Fibroblast of villous mesenchyme (primary cell): ENCODE measurements at places on chromosomes 6 and 20.
A peak's percentile ranks its signal among the peaks of the same experiment; 100 is the strongest.

GRCh38 chr6:109239160-109239559, 143.1 kb downstream of the CD164 start:
- no peak for DNase-seq

DNA sequence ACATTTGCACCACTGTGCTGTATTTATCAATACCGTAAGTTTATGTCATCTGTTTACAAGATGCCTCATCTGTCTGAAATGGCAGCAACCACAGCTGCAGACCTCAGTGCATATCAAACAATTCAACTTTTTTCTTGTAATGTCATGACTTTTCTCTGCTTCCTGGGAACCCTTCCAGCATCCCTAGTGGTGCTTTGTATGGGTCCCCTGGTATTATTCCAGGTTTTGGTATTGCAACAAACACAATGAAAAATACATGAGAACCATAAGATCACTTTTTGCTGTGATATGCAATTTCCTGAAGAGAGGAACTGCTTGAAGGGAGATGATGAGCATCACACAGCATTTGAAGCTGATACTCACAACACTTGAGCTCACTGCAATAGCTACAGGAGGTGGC, 12.0 kb upstream of the TXNDC5 start:
- DNase-seq: peak; percentile 50

DNA sequence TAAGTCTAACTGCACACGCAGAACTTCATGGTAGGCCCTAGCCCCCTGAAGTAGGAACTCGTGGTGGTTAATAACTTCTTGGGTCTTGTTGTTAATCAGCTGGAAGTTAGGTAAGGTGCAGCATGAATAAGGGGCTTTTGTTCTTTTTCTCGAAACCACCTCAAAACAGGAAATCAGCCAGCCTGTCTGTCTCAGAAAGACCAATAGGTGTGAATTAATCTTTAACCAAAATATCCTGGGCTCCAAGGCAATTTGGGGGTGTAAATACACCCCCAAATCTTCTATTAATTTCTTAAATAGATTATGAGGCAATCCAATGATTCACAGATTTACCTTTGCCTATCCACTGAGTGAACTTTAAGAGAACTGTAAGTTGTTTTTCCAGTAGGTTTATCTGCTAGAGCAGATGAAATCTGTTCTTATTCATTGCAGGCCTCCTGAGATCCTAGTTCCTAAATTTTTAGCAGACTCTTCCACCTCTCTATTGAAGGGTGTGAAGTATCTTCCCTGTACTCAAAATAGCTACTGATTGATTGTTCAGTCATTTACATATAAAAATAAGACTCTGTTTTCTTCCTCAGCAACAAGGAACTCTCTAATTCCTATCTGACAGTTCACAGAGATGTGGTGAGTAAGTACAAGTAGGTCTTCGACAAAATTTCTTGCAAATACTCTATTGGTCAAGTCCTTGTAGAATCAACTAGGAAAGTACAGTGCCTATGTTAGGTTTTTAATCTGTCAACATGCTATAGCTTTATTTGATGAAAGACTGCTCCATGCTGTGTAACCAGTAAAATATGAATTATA, 427.1 kb upstream of the NOX3 start:
- DNase-seq: peak; percentile 18

- no peak for DNase-seq
These were observed 37.7 kb upstream of the SASH1 start for GRCh38 chr6:148304976-148305375.

DNA sequence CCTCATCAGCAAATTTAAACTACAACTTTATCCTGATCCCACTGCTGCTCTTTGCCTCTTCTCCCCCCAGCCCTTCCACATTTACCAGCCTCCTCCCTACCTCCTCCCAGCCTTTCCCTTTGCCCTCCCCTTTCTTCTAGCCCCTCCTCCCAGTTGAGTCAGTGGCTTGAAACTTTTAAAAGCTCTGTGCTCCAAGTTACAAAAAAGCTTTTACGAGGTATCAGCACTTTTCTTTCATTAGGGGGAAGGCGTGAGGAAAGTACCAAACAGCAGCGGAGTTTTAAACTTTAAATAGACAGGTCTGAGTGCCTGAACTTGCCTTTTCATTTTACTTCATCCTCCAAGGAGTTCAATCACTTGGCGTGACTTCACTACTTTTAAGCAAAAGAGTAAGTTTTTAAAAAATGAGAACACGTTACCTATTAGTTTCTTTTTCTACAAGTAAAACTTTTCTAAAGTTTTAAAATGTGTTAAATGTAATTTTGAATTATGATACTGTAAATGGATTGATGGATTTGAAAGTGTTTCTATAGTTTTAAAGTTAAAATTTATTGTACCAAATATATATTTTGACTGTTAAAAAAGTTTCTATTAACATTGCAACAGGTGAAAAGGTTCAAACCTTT, at the start of gene GJA1:
Gene GJA1, plus strand, starts transcription at position 203 of the 626 bp plus-strand sequence. CDS start 11,202 bp downstream, outside the sequence.
- peak; percentile 94 for DNase-seq

DNA sequence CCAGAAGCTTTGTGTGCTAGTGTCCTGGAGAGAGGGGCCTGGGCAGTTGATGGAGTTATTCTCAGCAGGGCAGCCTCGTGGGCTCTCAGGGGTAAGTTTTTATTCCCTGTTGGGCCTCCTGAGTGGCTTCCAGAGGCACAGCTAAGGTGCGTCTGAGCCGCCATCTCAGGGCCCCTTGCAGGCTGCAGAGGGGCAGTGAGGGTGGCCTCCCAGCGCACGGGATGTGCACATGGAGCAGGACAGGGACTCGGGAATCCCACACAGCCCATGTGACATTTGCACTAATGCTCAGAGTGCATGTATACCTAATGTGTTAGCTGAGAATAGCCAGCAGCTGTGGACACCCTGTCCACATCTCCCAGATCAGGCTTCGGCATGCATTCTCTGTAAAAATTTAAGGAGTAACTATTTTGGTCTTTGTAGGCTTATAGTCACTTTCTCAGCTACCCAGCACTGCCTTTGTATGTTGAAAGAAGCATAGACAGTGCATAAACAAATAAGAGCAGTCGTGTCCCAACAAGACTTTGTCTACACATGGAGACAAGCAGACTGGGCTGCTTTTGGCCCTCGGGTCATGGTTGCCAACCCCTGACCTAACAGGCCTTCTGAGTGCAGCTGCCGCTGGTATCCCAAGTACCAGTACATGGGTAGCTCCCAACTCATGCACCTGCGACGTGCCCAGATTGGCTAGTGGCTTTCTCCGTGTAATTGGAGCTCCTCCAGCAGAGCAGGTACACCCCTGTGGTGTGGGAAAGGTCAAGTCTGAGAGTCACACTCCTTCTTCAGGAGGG, 18.6 kb upstream of the CST9L start:
- no peak for DNase-seq

- DNase-seq: no peak
These were observed 537 bp downstream of the PRR3 start for GRCh38 chr6:30557683-30557981.

GRCh38 chr20:63950701-63951397, 5.4 kb downstream of the UCKL1 start:
- DNase-seq: no peak

DNA sequence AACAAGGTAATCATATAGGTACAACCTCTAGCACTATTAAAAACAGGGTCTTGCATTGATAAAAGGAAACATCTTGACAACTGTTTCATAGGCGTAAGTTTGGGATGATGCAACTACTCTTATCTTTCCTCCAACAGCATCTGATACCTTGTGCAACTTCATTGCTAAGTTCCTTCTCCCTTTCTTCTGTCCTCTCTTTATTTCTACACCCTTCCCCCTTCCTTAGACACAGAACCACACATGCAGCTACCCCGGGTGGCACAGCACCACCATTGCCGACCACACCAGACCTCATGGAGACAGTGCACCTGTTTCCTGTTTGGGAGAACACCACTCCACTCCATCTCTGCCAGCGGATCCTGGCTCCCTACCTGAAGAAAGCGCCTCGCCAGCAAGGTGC, 14.4 kb downstream of the MYB start:
- DNase-seq: peak; percentile 10

GRCh38 chr20:11168026-11168425, 494.2 kb upstream of the JAG1 start:
- no peak for DNase-seq

DNA sequence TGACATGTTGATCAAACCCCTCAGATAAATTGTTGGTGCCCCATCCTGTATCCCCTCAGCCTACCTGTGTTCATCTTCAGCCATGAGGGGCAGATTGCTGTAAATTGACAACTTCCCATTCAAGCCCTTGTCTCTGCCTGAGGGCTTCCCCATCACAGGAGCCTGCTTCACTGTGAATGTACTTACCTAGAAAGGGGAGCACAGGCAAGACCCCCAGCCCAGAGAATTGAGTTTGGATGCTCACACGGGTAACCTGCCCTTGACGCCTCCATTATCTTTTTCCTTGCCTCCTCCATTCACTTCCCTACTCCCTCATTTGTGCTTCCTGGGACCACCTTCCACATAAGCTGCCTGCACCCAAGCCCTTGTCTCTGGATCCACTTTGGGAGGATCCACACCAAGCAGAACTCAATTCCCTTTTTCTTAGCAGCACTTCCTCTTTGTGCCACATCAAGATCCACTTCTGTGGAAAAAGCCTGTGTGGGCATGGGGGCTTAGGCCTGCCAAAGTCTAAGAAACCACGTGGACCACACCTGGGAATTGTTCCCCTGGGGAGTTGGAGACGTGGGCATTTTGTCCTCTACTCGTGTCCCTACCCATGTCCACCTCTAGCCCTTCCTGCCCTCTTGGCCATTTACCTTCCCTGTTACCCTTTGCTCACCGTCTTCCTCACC, 103.4 kb upstream of the FOXA2 start:
- no peak for DNase-seq

DNA sequence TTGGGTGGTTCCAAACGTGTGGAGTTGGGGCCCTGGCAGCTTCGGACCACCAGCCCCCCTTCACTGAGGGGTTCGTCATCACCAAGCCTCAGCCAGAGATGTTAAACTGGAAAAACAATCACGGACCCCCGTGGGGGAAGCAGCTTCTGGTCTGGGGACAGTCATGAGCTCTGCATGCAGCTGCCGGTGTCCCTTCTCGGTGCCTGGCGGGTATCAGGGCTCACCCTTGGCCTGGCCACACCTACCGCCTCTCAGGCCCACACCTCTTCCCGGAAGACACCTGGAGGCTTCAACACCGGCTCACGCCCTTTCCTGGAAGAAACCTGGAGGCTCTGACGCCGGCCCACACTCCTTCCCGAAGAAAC, 77.8 kb upstream of the BHLHE23 start:
- no peak for DNase-seq

DNA sequence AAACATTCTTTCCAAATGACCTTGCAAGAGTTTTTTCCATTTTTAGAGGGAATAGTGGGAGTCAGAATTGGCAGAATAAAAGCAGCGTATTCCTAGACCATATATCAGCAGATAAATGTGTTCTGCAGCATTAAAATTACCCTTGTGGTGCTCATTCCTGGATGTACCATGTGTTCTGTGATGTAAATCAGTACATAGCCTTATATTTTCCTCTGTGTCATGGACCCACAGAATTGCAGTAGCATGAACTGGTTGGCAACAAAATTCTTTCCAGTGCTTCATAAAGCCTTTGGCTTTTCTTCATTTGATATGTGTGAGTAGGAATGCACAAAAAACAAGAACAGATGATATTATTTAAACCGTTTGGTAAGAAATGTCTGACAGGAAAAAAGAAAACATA, 32.5 kb downstream of the ANKEF1 start:
- no peak for DNase-seq

GRCh38 chr6:18268066-18268465, 3.7 kb upstream of the DEK start:
- no peak for DNase-seq

GRCh38 chr6:2969549-2969948, 1.8 kb downstream of the SERPINB6 start:
- DNase-seq: no peak

DNA sequence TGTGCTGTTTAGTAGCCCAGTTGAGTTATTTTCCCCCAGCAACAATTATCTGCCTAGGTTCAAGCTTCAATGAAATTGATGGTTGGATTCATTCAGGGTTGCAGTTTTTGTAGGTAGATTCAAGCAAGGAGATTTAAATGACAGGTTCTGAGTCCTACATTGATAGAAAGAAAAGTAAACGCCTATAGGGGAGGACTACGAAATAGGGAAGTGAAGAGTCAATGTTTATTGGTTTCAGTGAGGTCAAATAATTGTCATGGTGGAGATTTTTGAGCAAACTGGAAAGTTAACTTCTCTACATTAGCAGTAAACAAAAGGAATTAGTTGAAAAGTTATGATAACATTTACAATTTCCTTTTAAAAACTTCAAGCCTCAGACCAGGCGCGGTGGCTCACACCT, 734 bp upstream of the WFDC13 start:
- no peak for DNase-seq

DNA sequence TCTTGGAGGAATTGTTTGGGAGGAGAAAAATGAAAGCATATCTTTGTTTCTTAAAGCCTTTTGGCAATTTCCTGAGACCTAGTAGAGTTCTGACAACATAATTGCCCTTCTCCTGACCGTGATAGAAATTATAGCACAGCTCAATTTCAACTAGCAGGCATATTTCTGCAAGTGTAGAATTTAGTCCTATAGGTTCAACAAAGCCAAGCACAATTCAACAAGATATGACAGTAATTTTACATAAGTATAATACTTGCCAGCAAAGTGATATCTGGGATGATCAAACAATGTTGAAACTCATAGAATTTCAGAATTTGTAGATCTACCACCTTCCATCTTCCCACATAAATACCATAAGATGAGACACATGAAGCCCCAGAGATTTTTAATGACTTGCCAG, 73.1 kb downstream of the SPTLC3 start:
- no peak for DNase-seq

DNA sequence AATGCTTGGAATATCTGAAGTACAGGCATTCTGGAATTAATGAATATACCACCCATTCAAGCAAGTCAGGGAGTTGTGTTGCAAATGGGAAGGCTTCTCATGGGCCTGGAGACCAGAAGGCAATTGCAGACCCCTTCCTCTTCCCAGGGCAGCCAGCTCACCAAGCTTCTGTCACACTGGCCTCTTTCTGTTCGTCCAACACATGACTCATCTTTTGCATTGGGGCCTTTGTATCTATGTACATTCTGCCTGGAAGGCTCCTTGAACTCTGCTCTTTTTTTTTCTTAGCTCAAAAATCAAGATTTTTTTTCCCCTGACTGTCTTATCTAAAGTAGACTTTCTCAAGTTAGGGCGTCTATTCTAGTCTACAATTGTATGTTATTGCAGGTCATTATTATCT, 132.9 kb upstream of the MYLIP start:
- peak; percentile 33 for DNase-seq

- DNase-seq: peak; percentile 81
These were observed 226.3 kb upstream of the SMLR1 start for GRCh38 chr6:130600880-130601341.

GRCh38 chr6:9398071-9398766, 962.9 kb upstream of the SLC35B3 start:
- DNase-seq: no peak

DNA sequence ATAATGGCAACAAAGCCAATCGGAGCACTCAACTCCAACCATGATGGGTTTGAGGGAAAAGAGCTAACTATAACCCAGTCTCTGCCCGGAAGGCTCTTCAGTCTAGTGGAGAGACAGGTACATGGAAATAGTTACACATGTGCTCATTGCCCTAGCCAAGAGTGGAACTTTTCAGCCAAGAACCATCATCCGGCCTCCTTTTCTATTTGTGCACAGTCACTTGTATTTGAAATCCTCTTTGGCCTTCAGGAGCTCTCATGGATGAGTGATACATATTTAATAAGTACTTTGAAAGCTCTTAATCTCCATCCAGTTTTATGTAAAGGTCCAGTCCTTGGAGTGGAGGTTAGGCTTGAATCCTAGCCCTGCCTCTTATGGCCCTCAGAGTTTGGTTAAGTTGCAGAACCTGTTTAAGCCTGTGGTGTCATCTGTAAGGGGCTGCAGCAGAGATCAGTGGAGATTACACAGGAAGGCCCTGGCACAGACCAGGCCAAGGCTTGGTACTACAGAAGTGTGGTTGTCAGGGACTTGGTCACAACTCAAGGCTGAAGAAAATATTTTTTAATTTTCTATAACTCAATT, 72.3 kb upstream of the SMLR1 start:
- no peak for DNase-seq
